ENCODE measurements at places on chromosomes 13 and 19. TPM values are rescaled to one million over a fixed set of nuclear protein-coding genes. Genes with fewer than 3 reads are reported as not detected.

GRCh38 chr13:26377038-26377437 is 123.1 kb downstream of the CDK8 start:
- DNase-seq: no peak

DNA sequence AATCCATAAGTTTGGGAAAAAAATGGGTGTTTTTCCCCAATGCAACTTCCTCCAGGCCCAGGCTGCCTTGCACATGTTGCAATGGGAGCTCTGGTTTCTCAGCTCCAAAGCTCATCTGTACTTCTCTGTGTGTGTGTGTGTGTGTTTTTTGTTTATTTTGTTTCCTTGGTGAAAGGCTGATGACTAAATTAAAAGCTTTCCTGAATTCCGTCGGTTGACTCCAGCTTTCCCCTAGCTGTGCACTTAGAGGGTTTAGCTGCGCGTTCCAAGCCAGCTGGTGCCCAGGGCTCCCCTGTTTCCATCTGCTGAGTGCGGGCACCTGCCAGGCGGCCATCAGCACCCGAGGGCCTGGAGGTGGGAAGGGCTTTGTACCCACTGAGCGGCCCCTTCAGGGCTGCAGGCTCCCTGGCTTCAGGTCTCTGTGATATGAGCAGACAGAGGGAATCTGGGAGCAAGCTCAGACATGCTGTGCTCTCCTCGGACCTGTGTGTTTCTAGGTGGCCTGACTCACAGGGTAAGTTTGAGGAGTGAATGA is 129.1 kb upstream of the SOX1 start:
- DNase-seq: no peak

GRCh38 chr19:3375221-3376090 is 9.1 kb downstream of the NFIC start:
- DNase-seq: no peak

DNA sequence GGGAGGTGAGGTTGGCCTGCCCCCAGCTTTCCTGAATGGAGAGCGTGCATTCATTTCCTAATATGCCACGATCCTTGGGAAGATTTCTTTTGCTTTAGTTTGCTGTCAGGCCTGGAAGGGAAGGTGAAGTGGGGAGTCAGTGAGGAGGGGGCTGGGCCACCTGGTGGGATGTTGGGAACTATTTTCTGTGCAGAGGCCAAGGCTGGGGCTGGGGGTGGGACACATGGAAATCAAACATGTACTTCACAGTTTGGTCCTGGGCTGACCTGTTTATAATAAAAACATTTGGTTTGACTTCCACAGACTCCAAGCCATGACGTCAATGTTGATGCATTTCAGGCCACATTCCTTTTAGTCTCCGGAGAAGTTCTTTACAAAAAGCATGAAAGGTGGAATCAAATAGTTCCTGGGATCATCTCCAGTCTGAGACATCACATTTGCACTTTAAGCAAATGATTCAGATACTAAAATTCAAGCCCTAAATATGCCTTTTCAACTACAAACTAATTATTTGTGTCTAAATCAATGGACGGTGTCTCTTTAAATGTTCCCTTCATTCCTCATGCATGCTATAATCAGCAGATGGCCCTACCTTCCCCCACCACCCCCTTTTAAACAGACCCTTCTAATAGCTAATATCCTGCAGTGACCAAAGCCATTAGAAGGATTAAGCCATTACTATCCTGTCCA is 41.5 kb upstream of the MEDAG start:
- DNase-seq: no peak

GRCh38 chr13:51360489-51360888 is 21.0 kb downstream of the SERPINE3 start:
- DNase-seq: no peak

PRRG2 gene
- polyA plus RNA-seq: 5.3 TPM

All from keratinocyte (primary cell).